ENCODE measurements at places on chromosomes 2 and 18.
A peak's percentile ranks its signal among the peaks of the same experiment; 100 is the strongest.

- DNase-seq: no peak
Measured at GRCh38 chr2:164826293-164827243, 15.1 kb downstream of the COBLL1 start.

DNA sequence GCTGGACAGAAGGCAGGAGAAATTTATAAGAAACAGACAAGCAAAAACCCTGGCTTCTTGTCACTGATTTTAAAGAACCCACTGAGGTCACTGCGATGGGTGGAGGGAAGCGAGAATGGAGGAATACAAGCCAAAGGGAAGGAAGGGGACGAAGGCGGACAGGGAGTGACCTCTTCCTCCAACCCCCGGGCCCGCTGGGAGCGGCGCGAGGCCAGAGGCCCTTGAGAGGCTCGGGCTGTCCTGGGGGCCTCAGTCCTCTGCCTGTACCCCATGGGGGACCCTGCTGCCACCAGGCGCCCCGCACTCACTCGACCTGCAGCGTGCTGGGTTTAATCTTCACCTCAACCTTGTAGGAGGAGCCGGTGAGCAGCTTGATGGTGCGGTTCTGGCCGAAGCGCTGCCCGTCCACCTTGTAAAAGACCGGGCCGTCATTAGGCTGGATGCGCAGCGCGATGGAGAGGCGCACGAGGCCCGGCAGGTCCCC lies 793 bp downstream of the CNRIP1 start:
- peak; percentile 30 for DNase-seq

DNA sequence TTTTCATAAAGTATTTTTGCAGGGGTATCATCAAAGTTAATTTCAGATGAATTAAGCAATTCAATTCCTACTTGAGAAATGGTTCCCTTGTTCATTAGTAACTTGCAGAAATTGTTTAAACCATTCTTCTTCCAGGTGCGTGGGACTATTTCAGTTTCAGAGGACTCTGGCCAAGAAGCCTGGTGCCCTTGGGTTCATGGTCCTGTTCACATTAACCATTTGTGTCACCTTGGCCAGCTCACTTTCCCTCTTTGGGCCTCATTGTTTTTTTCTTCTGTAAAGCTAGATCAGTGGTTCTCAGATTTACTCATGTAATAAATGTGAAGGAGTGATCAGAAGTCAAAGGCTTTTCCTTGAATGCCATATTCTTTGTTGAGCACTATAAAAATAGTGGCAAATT lies 112.4 kb upstream of the BZW1 start:
- DNase-seq: no peak

DNA sequence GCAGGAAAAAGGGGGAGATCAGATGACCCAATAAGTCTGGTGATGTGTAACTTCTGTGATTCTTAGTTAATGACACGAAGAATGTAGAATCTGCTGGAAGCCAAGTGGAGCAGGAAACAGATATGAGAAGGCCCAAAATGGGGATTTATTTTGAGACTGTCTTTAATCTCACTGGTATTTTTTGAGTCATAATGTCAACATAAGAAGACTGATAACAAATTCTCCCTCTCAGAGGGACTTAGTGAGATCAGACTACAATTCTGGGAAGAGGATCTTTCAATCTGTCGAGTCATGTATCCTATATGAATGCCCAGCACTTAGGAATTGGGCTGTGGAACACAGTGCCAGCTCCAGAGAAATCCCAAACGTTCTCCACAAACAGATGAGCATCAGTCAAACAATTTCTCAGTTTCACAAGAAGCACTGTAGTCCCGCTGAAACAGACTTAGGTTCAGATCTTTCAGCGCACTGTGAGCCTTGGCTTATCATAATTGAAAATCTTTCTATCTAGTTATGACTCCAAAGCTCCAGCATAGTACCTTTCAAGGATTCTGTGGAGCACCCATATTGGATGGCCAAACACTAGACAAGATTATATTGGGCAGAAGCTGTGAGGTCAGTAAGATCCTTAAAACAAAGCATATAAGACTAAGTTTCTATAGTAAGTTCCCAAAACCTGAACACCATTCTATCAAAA lies 738.2 kb downstream of the LRP1B start:
- DNase-seq: no peak

GRCh38 chr2:221641181-221641871 lies 69.2 kb upstream of the EPHA4 start:
- DNase-seq: no peak

- DNase-seq: no peak
Measured at GRCh38 chr2:241514553-241514952, 6.2 kb upstream of the STK25 start.

GRCh38 chr18:6205706-6206105 lies 209.0 kb downstream of the L3MBTL4 start:
- DNase-seq: no peak

GRCh38 chr2:10184421-10184820 lies 61.9 kb downstream of the RRM2 start:
- no peak for DNase-seq

- DNase-seq: no peak
Measured at GRCh38 chr2:46146866-46147502, 150.2 kb upstream of the EPAS1 start.

GRCh38 chr2:164044622-164045021 lies 308.8 kb upstream of the FIGN start:
- no peak for DNase-seq

DNA sequence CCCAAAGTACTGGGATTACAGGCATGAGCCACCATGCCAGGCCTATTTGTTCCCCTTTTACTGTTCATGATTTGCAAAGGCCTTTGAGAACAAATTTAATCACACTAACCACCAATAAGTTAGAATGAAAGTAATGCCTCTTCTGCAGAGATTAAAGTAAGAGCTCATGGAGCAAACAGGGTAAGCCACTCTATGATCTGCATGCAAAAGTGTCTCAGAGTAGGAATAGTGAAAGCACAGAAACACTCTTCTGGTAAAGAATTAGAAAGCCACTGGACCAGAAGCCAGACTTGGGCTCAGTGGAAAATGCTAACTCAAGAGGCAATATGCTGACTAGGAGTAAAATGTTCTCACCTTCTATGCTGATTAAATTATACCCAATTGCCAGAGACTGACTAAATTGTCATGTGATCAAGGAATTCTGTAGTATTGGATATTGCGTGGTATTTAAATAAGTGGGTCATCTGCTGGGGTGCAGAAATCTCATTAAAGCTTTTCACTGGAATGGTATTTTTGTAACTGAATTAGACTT lies 235.3 kb upstream of the ERBB4 start:
- no peak for DNase-seq

GRCh38 chr2:202112041-202112440 lies 39.0 kb downstream of the KIAA2012 start:
- DNase-seq: no peak

DNA sequence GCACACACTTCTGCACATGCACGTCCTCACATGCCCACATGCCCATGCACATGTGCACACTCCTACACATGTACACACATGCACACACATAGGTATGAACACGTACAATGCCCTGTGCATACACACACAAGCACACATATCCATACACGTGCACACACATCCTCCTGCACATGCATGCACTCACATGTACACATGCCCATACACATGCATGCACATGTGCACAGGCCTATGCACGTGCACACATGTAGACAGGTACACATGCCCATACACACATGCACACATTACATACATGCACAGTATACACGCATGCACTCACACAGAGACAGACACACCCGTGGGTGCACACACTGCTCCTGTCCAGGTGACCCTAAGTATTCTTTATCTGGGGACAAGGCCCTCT lies 34.3 kb downstream of the GPC1 start:
- DNase-seq: no peak

GRCh38 chr2:97718942-97719341 lies 5.6 kb downstream of the ZAP70 start:
- DNase-seq: no peak

DNA sequence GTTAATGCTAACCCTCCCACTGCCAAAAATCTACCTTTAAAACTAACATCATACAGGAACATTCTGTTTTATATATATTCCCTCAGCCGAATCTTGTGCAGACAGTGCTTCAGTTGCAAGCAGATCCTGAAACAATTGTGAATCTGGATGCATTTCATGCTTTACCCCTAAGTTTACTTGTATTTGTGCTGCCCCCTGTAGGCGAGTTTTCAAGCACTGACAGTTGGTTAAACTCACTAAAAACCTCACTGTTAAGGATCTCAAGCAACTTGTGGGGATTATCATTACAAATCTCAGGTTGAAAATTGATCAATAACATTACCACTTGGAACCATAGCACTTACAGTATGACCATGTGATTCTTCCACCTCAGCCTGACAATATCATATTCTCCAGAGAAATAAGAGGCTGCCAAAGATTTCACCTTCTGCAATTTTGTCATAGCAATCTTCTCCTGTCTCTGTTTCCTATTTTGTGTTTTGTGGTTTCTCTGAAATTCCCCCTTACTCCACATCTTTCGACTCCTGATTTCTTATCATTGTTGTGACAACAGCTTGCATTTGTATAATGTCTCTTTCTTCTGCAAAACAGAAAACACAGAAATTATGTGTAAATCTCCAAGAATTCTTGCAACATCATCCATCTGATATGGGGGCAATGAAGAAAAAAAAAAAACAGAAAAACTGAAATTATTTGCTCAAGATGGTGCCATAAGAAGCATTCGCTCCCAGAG lies 354.6 kb upstream of the SETBP1 start:
- no peak for DNase-seq

GRCh38 chr2:29747786-29748470 lies 173.5 kb downstream of the ALK start:
- no peak for DNase-seq

DNA sequence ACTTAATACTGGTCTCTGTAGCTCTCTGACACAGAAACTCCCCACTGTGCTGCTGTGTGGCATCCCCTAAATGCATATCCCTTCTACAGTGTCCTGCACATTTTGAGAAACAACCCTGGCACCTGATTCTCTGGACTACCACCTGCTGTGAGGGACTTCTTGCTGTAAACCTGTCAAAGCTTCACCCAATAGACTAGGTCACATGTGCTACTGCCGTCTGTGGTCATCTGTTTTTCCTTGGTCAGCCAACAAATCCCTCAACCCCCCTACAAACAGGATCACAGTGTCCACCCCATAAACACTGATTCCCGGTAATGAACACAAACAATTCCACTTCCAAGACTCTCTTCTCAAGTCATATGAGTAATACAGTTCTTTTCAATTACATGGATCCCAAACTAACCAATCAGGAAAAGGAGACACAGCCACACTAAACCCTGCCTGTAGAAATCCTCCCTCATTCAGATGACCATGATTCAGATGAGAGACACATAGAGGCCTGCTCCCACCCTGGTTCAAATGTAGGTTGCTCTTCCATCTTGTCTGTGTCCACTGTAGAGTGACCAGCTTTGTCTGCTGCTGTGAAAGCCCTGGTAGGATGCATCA lies 1157.4 kb downstream of the RPIA start:
- no peak for DNase-seq

GRCh38 chr2:56969513-56969912 lies 785.7 kb downstream of the CCDC85A start:
- no peak for DNase-seq

GRCh38 chr2:120303177-120303576 lies 42.8 kb upstream of the INHBB start:
- DNase-seq: no peak
